B cell (primary cell): ENCODE measurements at places on chromosomes 4 and X. TPM values are rescaled to one million over a fixed set of nuclear protein-coding genes. Genes with fewer than 3 reads are reported as not detected.

- no peak for DNase-seq
Observed at GRCh38 chr4:30756553-30756952, 36.4 kb downstream of the PCDH7 start.

DNA sequence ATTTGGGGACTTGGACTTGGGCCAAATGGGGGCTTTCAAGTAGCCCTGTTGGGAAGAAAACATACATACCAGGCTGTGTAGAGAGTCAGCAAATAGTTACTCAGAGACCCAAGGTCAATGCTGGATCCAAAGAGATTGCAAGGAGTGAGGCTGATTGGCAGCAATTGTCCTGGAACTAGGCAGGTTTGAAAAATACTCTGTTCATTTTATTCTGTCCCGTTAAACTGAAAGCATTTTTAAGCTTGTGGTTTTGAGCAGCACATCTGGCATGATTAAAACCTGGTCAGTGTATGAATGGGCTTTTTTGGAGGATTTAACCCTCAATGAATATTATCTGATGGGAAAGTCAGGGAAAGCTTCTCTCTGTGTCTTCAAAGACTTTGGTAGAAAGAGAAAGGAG lies 294.3 kb upstream of the BOD1L1 start:
- DNase-seq = no peak

TBC1D1 gene
- 91.5 and 98.7 TPM in 2 replicates for total RNA-seq

ITIH6 gene
- total RNA-seq = not detected in 2 replicates

GRCh38 chrX:148947399-148947975 lies 447.1 kb downstream of the AFF2 start:
- no peak for DNase-seq

GRCh38 chr4:141870152-141870551 lies 233.8 kb downstream of the IL15 start:
- DNase-seq = no peak

GRCh38 chr4:8547912-8548730 lies 32.1 kb upstream of the GPR78 start:
- DNase-seq = no peak

DNA sequence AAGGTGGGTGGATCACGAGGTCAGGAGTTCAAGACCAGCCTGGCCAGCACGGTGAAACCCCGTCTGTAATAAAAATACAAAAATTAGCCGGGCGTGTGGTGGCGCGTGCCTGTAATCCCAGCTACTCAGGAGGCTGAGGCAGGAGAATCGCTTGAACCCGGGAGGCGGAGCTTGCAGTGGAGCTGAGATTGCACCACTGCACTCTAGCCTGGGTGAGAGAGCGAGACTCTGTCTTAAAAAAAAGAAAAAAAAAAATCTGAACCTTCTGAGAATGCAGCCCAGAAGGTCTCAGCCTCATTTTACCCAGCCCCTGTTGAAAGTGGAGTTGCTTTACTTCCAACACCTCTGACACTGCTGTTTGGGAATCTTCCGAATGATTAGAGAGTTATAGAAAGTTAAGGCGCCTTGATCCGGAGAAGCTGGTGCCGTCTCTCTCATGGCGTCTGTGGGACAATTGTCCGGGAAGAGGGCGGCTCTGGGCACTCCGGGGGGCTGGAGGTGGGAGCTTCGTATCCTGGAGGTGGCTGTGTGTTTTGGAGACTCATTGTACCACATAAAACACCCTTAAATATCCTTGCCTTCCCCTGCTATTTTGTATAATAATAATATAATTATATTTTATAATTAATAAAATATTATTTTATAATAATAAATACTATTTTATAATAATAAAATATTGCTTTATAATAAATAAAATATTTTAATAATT lies 92.7 kb upstream of the PPP2R3B start:
- DNase-seq = no peak

DNA sequence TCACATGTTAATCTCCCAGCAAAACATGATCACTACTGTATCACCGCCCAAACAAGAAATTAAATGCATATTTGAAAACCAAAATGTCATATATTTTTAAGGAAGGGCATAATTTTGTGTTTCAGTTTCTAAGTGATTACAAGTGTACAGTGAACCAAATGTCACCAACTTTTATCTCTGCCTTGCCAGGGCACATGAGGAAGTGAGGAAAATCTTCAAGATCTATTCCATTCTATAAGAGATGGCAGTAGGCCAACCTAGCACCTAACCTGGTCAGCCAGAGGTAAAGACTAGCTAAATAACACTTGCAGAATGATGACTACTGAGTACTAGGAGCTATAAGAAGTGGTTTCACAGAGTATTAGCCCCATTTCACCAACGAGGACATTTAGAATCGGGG lies 107.2 kb downstream of the ATP11C start:
- no peak for DNase-seq

CTBP1 gene
- total RNA-seq = 210 and 212 TPM in 2 replicates

- DNase-seq = no peak
Observed at GRCh38 chrX:10531927-10532326, 88.5 kb downstream of the MID1 start.

GRCh38 chrX:125193921-125194320 lies 125.8 kb upstream of the TEX13C start:
- no peak for DNase-seq

FOXR2 gene
- total RNA-seq = not detected in 2 replicates

DNA sequence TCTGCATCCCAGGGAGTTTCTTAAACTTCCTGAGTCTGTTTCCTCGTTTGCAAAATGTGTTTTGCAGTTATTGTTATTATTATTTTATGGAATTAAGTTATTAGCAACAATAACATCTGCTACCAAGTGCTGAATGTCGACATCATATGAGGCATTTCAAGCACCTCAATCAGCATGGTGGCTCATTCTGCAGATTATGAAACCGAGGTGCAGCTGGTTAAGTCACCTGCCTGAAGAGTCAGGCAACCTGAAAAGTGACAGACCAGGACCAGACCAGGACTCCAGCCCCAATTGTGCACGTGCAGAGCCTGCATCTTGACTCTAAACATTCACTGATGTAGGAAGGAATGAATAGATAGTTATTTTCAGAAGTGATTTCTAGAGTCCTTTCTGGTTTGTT lies 99.8 kb downstream of the AFAP1 start:
- no peak for DNase-seq
